Gastrocnemius medialis (tissue), 4 donors: ENCODE measurements at places on chromosomes 2 and 18.

GRCh38 chr2:120320318-120320851 lies 25.6 kb upstream of the INHBB start:
- H3K4me1 ChIP-seq, result peaks cover 13% of the 10 kb centered on the region
- H3K4me3 ChIP-seq, result no peak overlapping the region
- no peak overlapping the region for H3K27ac ChIP-seq
- no peaks in the 10 kb centered on the region for H3K27me3 ChIP-seq
- H3K36me3 ChIP-seq, result no peaks in the 10 kb centered on the region

GRCh38 chr2:181457741-181458425 lies 697 bp downstream of the ITGA4 start:
- H3K4me1 ChIP-seq, result no peaks in the 10 kb centered on the region
- H3K4me3 ChIP-seq, result peak overlapping the region; percentile 52
- no peak overlapping the region for H3K27ac ChIP-seq
- no peaks in the 10 kb centered on the region for H3K36me3 ChIP-seq

DNA sequence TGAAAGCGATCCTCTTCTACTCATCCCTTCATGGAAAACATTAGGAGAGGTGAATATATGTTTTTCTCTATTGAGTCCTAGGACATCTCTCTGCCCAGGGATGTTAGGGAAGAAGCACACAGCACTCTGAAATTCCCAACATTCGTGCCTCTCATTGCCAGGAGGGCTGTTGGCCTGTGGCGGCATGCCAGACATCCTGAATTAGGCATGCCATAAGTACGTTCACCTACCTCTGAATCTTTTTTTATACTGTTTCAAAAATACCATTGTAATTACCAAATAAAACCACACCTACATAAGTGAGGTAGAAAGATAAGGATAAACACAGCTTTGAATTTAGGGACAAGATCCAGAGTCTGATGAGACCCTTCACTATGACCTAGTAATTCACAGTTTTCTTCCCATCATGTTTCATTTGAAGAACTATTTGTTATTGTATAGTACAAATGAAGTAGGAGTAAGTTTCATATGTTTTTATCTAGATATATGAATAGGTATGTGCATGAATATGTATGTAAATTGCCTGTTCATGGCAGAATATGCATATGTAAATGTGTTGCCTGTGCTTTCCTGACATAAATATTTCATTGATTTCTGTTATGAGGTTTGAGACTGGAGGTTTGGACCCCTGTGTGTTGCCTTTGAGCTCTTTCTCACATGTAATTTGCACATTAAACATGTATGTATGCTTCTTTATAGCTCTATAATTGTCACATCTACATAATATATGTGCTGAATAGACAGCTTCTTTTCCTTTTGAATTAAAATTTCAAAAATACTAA lies 66.6 kb upstream of the STAM2 start:
- no peaks in the 10 kb centered on the region for H3K4me1 ChIP-seq
- no peaks in the 10 kb centered on the region for H3K36me3 ChIP-seq
- H3K4me3 ChIP-seq, result no peak overlapping the region
- no peaks in the 10 kb centered on the region for H3K27me3 ChIP-seq
- no peak overlapping the region for H3K27ac ChIP-seq

DNA sequence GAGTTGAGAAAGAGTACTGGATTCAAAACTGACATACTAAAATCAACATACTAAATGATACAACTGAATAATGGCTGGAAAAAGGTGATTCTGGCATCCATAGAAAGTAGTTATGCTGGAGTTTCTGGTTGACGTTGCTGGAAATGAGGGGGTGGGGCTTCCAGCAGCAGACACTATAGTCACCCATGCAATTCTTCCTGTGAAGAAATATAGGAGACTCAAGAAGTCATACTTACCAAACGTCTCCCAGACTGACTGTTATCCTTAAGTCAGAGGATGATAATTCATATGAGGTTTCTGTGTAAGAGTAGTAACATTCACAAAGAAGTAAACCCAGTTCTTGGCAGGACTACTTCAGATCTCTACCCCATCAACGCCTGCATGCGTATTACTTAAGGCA lies 23.6 kb downstream of the DTNB start:
- H3K36me3 ChIP-seq, result no peaks in the 10 kb centered on the region
- no peaks in the 10 kb centered on the region for H3K4me1 ChIP-seq
- no peak for DNase-seq
- no peak overlapping the region for H3K27ac ChIP-seq

DNA sequence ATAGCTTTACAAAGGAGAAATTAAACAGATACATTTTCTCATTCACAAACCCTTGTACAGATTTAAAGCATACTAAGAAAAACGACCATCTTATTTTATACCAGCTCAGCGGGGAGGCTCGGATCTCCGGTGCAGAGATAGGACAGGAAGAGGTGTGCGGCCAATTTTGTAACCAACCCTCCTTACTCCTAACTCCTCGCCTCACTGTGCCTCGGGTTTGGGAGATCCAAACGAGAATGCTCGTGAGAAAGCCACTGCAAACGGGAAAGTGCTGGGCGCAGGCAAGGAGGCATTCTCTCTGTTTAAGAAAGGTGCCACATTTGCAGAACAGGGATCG lies 1.2 kb downstream of the KDSR start:
- H3K4me1 ChIP-seq, result peaks cover 19% of the 10 kb centered on the region
- DNase-seq, result no peak
- peaks cover 14% of the 10 kb centered on the region for H3K36me3 ChIP-seq

DNA sequence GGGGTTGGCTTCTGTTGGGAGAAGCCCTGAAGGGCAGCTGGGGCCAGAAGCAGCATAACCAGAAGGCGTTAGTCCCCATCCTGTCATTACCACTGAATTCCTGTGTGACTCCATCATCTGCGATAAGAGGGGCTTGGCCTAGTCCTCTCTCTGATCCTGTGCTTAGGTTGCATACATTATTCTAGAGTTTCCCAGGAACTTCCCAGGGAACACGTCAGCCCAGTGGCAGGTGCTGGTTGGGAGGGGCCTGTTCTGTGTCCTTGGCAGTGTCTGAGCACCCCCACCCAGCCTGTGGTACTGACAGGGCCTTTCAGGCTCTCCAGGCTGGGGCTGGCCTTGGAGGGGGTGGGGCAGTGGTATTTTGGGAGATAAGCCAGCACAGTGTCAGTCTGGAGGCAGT lies 4.5 kb upstream of the TOGARAM2 start:
- H3K4me3 ChIP-seq, result no peak overlapping the region
- H3K27ac ChIP-seq, result no peak overlapping the region
- H3K27me3 ChIP-seq, result no peaks in the 10 kb centered on the region

GRCh38 chr2:109058191-109058632 lies 69.2 kb upstream of the EDAR start:
- H3K4me1 ChIP-seq, result no peaks in the 10 kb centered on the region
- no peak for DNase-seq
- no peaks in the 10 kb centered on the region for H3K27me3 ChIP-seq
- no peak overlapping the region for H3K4me3 ChIP-seq

- H3K36me3 ChIP-seq, result no peaks in the 10 kb centered on the region
- DNase-seq, result no peak
- H3K4me3 ChIP-seq, result no peak overlapping the region
- no peak overlapping the region for H3K27ac ChIP-seq
- H3K4me1 ChIP-seq, result peaks cover 8% of the 10 kb centered on the region
Observed at GRCh38 chr2:25964891-25965290, 17.4 kb downstream of the KIF3C start.

DNA sequence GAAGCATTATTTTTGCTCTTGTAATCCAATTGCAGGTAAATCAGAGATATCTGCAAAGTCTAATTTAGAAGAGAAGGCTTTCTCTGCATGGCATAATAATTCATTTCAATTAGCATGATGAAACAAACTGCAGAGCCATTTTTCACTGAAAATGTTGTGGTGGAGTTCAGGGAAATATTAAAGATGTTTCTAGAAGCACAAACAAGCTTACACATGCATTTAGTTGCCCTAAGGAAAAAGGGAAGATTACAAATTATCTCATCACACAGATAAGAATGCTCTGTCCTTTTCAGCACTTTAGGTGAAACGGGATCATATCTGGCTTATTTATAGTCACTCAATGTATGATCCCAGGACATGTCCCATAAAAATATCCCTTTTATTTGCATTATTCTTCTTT lies 252.1 kb upstream of the TANK start:
- H3K4me1 ChIP-seq, result no peaks in the 10 kb centered on the region
- no peaks in the 10 kb centered on the region for H3K36me3 ChIP-seq
- DNase-seq, result no peak
- no peak overlapping the region for H3K27ac ChIP-seq
- H3K27me3 ChIP-seq, result no peaks in the 10 kb centered on the region
- no peak overlapping the region for H3K4me3 ChIP-seq

DNA sequence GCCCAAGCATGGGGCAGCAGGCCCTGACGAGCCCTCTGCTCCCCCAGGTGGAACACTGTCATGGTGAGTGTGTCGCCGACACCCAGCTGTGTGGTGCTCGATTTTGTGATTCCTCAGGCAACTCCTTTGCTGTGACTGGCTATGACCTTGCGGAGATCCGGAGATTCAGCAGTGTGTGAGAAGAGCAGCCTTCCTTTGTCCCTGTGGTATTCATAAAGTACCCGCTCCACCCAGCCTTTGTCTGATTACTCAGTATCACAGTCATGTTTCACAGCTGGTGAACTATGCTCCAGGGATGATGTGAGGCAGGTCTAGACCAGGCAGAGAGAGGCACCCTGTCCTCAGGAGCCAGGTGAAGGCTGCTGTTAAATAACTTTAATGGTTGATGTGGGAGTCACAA lies 4.0 kb downstream of the WDR54 start:
- peaks cover 9% of the 10 kb centered on the region for H3K4me1 ChIP-seq
- DNase-seq, result no peak
- H3K36me3 ChIP-seq, result no peaks in the 10 kb centered on the region
- peaks cover 24% of the 10 kb centered on the region for H3K27me3 ChIP-seq
- H3K4me3 ChIP-seq, result no peak overlapping the region
